ENCODE measurements at places on chromosomes 2 and 18. TPM values are rescaled to one million over a fixed set of nuclear protein-coding genes. Genes with fewer than 3 reads are reported as not detected.

GPR39 gene
- polyA plus RNA-seq: 0.20 TPM

DNA sequence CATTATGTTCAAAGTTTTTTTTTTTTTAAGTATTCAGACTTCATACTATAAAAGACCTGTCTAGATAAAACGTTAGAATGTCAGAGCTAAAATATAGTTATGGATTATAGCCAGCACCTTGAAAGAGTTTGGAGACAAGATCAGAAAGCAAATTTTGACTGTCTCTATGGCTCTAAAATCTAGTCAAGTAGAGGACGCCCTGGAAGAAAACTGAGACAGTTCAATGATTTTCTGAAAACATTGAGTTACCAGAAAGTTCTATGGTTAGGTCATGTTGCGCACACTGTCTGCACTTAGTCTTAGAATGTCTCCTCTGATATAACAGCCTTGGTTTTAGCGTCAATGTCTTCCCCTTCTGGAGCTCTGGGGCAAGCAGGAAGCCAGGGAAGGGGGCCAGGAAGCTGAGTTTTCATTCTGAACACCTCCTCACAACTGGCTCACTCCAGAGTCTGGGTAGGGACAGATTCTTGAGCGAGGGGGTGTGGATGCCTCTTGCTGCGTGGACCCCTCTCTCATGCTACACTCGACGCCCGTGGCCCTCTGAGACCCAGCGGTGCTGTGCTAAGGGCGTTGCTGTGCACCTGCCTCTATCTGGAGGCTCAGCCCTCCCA, 99.5 kb downstream of the RNF144A start:
- DNase-seq: no peak

OR6B3 gene
- polyA plus RNA-seq: not detected

PTGR3 gene
- polyA plus RNA-seq: 40.0 TPM

DNA sequence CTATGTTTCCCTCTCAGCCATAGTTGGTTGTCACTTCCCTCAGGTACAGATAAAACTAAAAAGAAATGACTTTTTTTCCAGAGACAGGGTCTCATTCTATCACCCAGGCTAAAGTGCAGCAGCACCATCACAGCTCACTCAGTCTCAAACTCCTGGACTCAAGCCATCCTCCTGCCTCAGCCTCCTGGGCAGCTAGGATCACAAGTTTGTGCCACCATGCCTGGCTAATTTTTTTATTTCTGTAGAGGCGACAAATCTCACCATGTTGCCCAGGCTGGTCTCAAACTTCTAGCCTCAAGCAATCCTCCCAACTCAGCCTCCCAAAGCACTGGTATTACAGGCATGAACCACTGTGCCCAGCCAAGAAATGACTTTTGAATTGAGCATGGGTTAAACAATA, 8.2 kb downstream of the ROCK2 start:
- no peak for DNase-seq

DNA sequence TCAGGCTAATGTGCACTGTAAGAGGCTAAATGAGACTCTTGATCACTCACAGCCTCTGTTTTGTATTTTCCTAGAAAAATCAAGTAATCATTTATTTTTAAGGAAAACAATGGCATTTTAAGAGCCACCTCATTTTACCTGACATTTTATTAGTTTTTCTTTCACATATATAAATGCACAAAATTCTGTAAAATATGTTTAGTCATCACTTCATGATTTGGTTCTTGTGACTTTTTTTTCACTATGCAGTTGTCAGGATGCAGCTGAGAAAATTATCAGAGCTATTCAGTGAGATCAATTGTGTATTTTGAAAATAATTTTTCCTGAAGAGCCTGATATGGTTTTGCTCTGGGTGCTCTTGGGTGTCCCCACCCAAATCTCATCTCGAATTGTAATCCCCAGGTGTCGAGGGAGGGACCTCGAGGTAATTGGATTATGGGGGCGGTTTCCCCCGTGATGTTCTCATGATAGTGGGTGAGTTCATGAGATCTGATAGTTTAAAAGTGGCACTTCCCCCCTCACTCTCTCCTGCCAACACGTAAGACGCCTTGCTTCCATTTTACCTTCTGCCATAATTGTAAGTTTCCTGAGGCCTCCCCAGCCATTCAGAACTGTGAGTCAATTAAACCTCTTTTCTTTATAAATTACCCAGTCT, 16.1 kb upstream of the ANXA4 start:
- no peak for DNase-seq

DNA sequence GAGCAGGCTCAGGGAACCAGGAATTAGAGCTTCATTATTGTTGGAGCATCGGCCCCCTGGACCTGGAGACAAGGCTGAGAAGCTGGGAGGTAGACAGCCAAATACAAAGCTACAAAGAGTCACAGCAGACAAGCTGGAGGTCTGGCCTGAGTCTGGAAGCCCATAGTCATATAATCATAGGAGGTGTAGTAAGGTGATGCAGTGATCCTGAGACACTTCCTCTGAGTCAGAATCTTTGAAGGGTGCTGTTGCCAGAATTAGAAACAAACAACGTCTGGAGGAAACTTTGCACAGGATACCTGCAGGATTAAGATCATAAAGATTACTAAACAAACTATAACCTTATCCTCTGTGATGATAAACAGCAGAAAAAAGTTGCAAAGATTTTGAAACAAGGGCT, 213.8 kb downstream of the DSC3 start:
- no peak for DNase-seq

SCN3A gene
- polyA plus RNA-seq: 0.53 TPM

GRCh38 chr2:29702276-29702675, 219.1 kb downstream of the ALK start:
- DNase-seq: no peak

Measured in forelimb muscle (tissue), 1 donor.